Pulmonary artery endothelial cell (primary cell): ENCODE measurements at places on chromosomes 11 and 22. TPM values are rescaled to one million over a fixed set of nuclear protein-coding genes. Genes with fewer than 3 reads are reported as not detected.

Gene OR52I2
- total RNA-seq = not detected in 2 replicates

Gene ARHGAP8
- total RNA-seq = 0.07 TPM in 1 of 2 replicates, not detected in the other

Gene SYNGR1
- total RNA-seq = 2.3 and 3.9 TPM in 2 replicates

Gene CD248
- total RNA-seq = 0.04 TPM in 1 of 2 replicates, not detected in the other

Gene MMP13
- total RNA-seq = not detected in 2 replicates

Gene EIF3L
- total RNA-seq = 388 and 436 TPM in 2 replicates

Gene MYOD1
- not detected in 2 replicates for total RNA-seq

Gene CBLIF
- total RNA-seq = not detected in 2 replicates

Gene CDHR5
- total RNA-seq = not detected in 2 replicates

Gene MUC5AC
- total RNA-seq = not detected in 2 replicates

Gene LUZP2
- total RNA-seq = 0.04 TPM in 1 of 2 replicates, not detected in the other

Gene MIAT
- 0.26 and 0.32 TPM in 2 replicates for total RNA-seq

Gene DNAJB13
- total RNA-seq = not detected in 2 replicates

Gene CRYBB1
- total RNA-seq = not detected in 2 replicates

Gene SCGB1C1
- total RNA-seq = not detected in 2 replicates

Gene TEX54
- total RNA-seq = 0.26 TPM in 1 of 2 replicates, not detected in the other

Gene CABP4
- 0.04 and 0.33 TPM in 2 replicates for total RNA-seq

Gene PHOX2A
- total RNA-seq = not detected in 2 replicates

Gene C11orf42
- total RNA-seq = not detected in 2 replicates

Gene ALKBH8
- 10.8 and 11.6 TPM in 2 replicates for total RNA-seq

Gene GLB1L2
- 0.21 and 0.59 TPM in 2 replicates for total RNA-seq

Gene C22orf15
- 0.42 and 1.4 TPM in 2 replicates for total RNA-seq

Gene EWSR1
- total RNA-seq = 220 TPM in 2 replicates

Gene MS4A6E
- total RNA-seq = not detected in 2 replicates

Gene BATF2
- total RNA-seq = 0.40 and 1.1 TPM in 2 replicates

Gene NPAS4
- total RNA-seq = not detected in 2 replicates

Gene NPTXR
- total RNA-seq = 0.13 and 0.32 TPM in 2 replicates

Gene GVQW3
- total RNA-seq = 0.79 and 0.85 TPM in 2 replicates

Gene OR5A1
- total RNA-seq = not detected in 2 replicates

Gene GNB1L
- 11.1 and 14.6 TPM in 2 replicates for total RNA-seq

Gene OR8G5
- not detected in 2 replicates for total RNA-seq

Gene DUSP18
- total RNA-seq = 10.6 and 19.8 TPM in 2 replicates

Gene SCN3B
- total RNA-seq = 0.13 and 0.39 TPM in 2 replicates

Gene PIM3
- 174 and 185 TPM in 2 replicates for total RNA-seq
